ENCODE measurements at places on chromosomes 11 and 22.

DNA sequence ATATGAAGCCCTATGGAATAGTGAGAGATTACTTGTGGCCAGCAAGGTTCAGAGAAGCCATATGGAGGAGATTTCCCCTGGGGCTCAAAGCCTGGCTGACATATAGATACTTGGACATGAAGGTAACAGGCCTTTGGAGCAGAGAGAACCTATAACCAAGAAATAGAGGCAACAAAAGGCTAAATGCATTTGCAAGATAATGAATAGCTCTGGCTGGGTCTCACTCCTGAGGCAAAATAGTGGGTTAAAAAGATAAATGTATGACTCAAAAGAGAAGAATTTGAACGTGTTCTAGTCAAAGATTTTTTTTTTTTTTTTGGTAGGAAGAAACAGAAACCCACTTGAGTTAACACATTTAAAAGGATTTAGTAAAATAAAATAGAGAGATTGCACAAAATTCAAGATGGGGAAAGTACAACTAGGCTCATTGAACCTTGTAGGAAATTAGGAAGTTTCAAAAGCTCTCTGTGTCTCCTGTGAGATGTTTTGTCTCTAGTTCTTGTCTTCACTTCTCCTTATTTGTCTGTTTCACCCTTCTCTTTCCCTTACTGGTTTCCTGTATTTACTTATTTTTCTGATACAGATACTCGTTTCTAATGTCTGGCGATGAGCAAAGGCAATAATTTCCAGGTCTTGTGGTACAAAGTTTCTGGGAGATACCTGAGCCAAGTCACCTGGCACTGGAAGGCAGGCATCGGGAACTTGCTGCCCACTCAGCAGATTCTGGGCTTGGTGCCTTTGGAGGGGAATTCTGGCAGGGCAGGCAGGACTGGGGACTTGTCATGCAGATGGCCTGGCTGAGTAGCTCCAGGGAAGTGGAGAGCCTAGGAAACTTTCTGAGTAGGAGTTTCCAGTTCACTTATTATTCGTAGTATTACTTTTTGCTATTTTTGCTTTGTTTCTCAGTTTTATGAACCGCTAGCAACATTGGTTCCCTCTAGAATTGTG, 49.2 kb upstream of the SESN3 start:
- no peak for DNase-seq

- DNase-seq: no peak
Observed at GRCh38 chr11:73176874-73177155, 34.7 kb upstream of the FCHSD2 start.

- DNase-seq: no peak
Observed at GRCh38 chr22:50089682-50090411, at the start of gene MOV10L1. Gene MOV10L1 (plus strand): TSS chr22:50090006. CDS start chr22:50090089, 83 bp downstream.

DNA sequence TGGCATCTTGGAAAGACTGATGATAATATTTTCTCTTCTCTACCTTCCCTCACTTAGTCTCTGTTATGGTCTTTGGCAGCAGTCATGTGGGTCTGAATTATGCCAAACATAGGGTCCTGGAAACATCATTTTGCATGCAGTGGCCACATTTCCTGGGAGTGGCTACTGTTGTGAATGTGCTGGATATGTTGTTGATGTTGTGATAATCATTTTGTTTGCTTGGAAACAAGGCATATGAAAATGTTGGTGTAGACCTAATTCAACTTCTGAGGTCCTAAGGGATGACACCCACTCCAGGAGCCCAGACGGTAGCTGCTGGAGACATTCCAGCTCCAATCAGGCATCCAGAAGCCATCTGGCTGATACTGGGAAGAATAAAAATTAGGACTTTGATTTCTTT, 109.7 kb downstream of the DCDC1 start:
- DNase-seq: no peak

DNA sequence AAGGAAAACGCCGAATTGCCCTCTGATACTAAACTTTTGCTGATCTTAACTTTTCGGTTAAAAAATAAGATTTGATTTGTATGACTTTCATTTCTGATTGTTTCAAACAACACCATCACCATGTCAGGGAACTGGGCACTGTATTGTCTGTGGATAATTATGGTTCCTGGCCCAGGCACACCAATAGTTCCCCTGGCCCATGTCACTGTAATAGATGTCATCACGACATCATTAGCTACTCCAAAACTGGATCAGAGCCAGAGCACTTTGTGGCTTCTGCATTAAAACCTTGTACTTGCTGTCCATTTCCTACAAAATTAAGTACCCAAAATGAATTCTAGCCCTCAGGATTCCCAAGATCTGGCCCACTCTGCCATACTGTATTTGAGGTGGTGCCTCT, 119.5 kb upstream of the NARS2 start:
- no peak for DNase-seq

DNA sequence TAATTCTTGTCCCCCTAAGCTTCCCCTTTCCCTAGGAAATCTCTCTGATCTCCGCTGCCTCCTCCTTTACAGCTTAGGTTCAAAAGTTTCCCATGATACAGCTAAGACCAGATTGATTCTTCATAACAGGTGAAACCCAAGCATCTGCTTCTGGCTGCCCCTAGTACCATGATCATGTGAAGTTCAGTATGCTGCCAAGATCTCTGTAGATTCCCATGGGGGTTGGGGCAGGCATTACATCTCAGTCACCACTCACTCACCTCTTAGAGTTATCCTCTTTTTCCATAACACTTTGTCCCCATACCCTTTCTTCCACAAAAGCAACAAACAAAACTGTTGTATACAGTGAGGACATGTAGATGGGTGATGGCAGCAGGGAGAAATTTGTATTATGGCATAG, 44.0 kb downstream of the RRP8 start:
- DNase-seq: no peak

DNA sequence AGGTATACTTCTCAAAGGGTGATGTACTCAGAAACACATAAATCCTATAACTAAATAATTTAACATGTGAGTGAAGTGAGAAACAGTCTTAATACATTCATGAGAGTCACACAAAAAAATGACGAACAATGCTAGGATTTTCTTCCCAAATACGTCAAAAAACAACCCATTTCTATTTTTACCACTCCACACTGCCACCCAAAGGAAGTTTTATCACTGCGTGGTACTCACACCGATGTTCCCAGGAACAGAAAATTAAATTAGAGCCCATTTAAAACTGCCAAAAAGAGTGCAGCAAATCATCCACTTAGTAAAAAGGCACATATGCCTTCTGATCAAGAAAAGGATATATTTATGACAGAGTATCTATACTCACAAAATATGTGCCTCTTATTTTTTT, 710.9 kb upstream of the FAT3 start:
- DNase-seq: no peak

GRCh38 chr11:134662629-134663360, 250.8 kb upstream of the B3GAT1 start:
- no peak for DNase-seq

DNA sequence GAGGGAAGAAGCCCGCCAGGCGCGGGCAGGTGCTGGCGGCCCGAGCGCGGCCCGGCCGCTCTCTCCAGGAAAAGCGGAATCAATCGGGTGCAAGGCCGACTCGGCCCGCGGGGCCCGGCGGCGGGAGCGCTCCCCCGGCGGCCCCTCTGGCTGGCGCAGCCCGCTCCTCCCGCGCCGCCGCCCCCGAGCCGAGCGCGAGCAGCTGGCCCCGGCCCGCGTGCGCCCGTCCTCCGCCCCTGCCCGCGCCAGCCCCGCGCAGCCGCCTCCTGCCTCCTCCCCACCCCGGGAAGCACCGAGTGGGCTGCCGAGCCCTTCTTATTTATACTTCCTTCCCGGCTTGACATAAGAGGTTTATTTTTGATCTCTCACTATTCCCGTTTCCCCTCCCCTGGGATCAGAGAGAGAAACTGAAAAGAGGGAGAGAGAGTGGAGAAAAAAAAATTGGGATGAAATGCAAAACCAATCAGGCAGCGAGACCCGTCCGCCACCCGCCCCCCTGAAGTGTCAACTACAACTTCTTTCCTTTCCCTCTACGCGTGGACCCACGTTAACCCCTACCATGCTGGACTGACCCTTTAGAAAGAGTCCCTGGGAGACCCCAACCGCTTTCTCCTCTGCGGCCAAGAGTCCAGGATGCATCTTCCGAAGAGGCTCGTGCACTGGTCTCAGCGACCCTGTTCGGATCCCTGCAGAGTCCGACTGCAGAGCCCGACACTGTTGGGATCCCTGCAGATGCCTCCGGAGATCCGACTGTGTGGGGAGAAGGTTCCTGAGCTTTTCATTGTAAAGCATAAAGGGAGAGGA, at the start of gene ADAMTS8:
ADAMTS8 (minus strand) TSS at position 294 of the 804 bp plus-strand sequence. CDS start 323 bp downstream, outside the sequence.
- no peak for DNase-seq

- no peak for DNase-seq
Observed at GRCh38 chr11:133249065-133249464, 283.2 kb downstream of the OPCML start.
